Smooth muscle cell of bladder (primary cell): ENCODE measurements at places on chromosomes 1 and 21. TPM values are rescaled to one million over a fixed set of nuclear protein-coding genes. Genes with fewer than 3 reads are reported as not detected.

Gene NPR1
- 0.57 and 1.5 TPM in 2 replicates for total RNA-seq

Gene SMIM1
- 2.0 and 2.6 TPM in 2 replicates for total RNA-seq

Gene MXRA8
- 236 and 258 TPM in 2 replicates for total RNA-seq

Gene ECM1
- total RNA-seq, result 6.3 and 7.8 TPM in 2 replicates

Gene CFAP45
- 0.46 and 0.85 TPM in 2 replicates for total RNA-seq

Gene OLIG2
- total RNA-seq, result not detected in 2 replicates

Gene CNKSR1
- total RNA-seq, result 0.14 TPM in 1 of 2 replicates, not detected in the other

Gene PLA2G2C
- not detected in 2 replicates for total RNA-seq

Gene OR2L2
- under 0.01 TPM in 1 of 2 replicates, not detected in the other for total RNA-seq

Gene MIXL1
- not detected in 2 replicates for total RNA-seq

Gene FCRL1
- not detected in 2 replicates for total RNA-seq

Gene OLIG1
- not detected in 2 replicates for total RNA-seq

Gene CCDC190
- total RNA-seq, result 0.14 TPM in 1 of 2 replicates, not detected in the other

Gene TCP10L
- total RNA-seq, result 0.28 and 0.46 TPM in 2 replicates

Gene CACNA1S
- total RNA-seq, result not detected in 2 replicates

Gene SESN2
- 19.4 and 27.0 TPM in 2 replicates for total RNA-seq

Gene FAM72A
- total RNA-seq, result 3.5 and 4.1 TPM in 2 replicates

Gene HSD3B2
- total RNA-seq, result not detected in 2 replicates

Gene ARTN
- total RNA-seq, result 0.14 and 0.18 TPM in 2 replicates

Gene PAPPA2
- total RNA-seq, result 3.8 and 9.3 TPM in 2 replicates

Gene EXTL1
- 0.09 and 0.14 TPM in 2 replicates for total RNA-seq

Gene CFAP57
- 0.28 TPM in 2 replicates for total RNA-seq

Gene CAMK2N1
- 7.5 and 11.1 TPM in 2 replicates for total RNA-seq

Gene ZSWIM5
- total RNA-seq, result 1.4 and 1.9 TPM in 2 replicates

Gene ANKRD45
- 0.14 TPM in 1 of 2 replicates, not detected in the other for total RNA-seq

Gene BATF3
- 0.65 and 0.71 TPM in 2 replicates for total RNA-seq

Gene PDZK1IP1
- total RNA-seq, result not detected in 2 replicates

Gene SELP
- total RNA-seq, result not detected in 2 replicates

Gene FAM43B
- total RNA-seq, result under 0.01 TPM in 1 of 2 replicates, not detected in the other

Gene NIPAL3
- total RNA-seq, result 35.6 and 39.4 TPM in 2 replicates

Gene LCE2C
- total RNA-seq, result not detected in 2 replicates

Gene CELA3A
- not detected in 2 replicates for total RNA-seq

Gene CLEC20A
- not detected in 2 replicates for total RNA-seq
